ENCODE measurements at places on chromosomes 12 and 14. TPM values are rescaled to one million over a fixed set of nuclear protein-coding genes. Genes with fewer than 3 reads are reported as not detected.
A peak's percentile ranks its signal among the peaks of the same experiment; 100 is the strongest.

- ATAC-seq = no peak
Measured at GRCh38 chr14:70011098-70011497, 131.9 kb downstream of the SMOC1 start.

- ATAC-seq = no peak
Measured at GRCh38 chr14:79436335-79436734, 775.0 kb downstream of the DIO2 start.

DNA sequence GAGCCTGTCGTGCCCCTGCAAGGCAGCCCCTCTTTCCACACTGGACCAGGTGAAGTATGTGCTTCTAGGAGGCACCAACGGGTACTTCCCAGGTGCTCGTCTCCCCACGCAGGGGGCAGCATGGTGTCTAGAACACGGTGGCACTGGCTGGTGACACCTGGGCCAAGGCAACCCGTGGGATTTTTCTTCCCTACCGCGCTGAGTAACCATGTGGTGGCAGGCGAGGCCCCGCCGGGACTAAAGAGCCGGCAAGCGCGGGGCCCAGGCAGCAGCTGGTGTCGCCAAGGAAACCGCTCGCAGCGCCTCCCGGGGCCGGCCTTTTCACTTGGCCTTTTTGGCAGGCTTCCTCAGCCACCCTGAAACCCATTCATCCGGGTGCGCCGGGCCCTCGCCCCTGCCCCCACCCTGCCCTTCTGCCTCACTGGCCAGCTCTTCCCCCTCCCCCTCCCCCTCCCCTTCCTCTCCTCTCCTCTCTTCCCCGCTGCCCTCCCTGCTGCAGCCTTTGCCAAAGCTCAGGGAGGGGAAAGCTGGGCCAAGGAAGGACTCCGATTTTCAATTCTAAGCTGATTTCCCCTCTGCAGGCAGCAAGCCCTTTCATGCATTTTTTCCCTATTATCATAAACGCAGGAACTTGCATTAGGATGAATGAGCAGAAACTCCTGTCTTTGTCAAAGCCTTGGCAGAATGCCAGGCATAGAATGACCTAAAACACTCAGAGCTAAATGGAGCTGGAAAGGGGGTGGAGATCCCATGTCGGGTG lies 81.2 kb downstream of the IRF2BPL start:
- peak; percentile 90 for ATAC-seq

Gene B3GNT4
- total RNA-seq = not detected

Gene SRRM4
- not detected for total RNA-seq

- no peak for ATAC-seq
Measured at GRCh38 chr14:78335531-78335930, 165.4 kb downstream of the NRXN3 start.

DNA sequence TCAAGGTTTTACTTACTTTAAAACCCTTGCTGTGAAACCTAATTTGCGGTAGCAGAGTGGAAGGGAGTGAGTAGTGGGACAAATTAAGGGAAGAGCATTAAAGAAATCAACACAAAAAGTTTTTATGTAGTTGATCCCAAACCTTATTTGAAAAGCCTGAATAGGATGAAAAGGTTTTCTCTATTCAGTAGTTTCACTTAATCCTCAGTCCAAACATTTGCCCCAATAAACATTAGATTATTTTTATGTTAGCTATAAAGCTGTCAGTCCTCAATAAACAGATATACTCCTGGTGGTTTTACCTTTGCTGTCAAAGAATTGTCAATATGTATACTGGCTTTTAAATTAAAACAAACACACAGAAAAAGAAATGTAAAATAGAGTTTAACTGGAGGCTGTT lies 136.0 kb downstream of the PAX9 start:
- ATAC-seq = no peak

DNA sequence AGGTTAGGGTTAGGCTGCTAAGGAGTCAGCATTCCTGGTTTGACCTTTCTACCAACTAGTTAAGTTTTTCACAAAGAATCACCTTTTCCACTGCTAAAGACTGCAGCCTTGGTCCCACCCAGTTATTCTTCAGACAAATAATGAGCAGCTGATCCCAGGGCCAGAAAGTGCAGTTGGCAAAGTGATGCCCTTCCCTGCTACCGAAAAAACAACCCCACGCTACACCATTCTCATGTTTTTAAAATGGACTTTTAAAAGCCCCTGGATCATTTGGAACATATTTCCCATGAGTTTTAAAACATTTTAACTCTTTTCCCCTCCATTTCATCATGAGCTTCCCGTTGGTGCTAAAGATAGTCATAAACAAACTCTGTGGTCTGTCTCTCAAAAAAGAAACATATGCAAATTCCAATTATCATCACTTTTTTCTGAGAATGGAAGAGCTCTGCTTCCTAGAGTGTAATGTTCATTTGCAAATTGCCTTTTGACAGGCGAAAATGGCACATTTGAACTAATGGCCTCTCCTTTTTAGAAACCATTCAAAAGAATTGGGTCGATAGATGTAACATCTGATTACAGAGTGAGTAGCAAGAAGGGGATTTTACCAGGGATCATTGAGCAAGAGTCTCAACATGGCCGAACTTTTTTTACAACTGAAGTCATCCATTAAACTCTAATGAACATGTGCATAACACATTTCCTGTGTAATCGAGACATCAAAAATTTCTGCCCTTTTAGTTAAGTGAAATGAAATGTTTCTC lies 129.3 kb upstream of the RAP1B start:
- no peak for ATAC-seq

DNA sequence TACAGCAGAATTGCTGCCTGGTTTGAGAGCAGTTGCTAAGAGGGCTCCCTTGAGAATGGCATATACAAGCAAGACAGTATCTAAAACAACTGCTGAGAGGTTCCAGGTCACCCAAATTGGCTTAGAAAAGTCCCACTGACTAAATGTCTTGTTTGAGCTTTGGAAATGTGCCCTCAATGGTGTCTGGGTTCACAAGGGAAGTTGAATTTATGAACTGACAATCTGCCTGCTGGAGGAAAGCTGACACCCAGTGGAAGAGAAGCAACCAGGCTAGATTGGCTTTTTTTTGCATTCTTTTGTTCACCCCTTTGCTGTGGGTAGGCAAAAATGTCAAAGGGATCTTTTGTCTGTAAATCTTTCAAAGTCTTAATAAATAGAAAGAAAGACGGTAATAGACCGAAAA lies 44.6 kb upstream of the NPFF start:
- no peak for ATAC-seq

GRCh38 chr12:116996093-116996492 lies 85.3 kb downstream of the FBXW8 start:
- no peak for ATAC-seq

DNA sequence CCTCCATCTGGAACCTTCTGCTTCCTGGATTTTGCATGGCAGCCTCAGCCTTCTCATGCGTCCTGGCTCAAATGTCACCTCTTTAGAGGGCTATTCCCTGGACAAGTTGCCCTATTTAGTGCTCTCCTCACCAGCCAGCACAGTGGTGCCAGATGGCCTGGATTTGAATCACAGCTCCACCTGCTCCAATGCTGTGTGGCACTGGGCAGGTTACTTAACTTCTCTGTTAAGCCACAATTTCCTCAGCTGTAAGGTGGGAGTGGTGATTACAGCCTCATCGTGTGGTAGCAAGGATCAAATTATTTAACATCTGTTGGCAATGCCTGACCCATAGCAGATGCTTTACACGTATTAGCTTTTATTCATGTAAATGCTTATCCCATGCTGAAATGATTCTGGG lies 16.7 kb upstream of the POP5 start:
- ATAC-seq = no peak

- no peak for ATAC-seq
Measured at GRCh38 chr12:52975204-52975603, 26.3 kb downstream of the KRT18 start.

Gene TMEM120B
- 12.1 TPM for total RNA-seq

Gene SOS2
- total RNA-seq = 50.9 TPM

Gene RASSF3
- total RNA-seq = 332 TPM

Gene ZDHHC22
- not detected for total RNA-seq

- ATAC-seq = no peak
Measured at GRCh38 chr12:108296945-108297344, 42.2 kb downstream of the CMKLR1 start.

GRCh38 chr12:113886721-113887120 lies 79.4 kb downstream of the RBM19 start:
- ATAC-seq = no peak

All from gastroesophageal sphincter (tissue), 4 donors.